ENCODE measurements at places on chromosomes 13 and 19.

GRCh38 chr19:30718707-30719106 lies 346.5 kb downstream of the ZNF536 start:
- DNase-seq, result no peak

- DNase-seq, result no peak
Observed at GRCh38 chr19:47152632-47153031, 22.0 kb downstream of the SAE1 start.

GRCh38 chr19:18308051-18308947 lies 14.6 kb downstream of the LSM4 start:
- no peak for DNase-seq

DNA sequence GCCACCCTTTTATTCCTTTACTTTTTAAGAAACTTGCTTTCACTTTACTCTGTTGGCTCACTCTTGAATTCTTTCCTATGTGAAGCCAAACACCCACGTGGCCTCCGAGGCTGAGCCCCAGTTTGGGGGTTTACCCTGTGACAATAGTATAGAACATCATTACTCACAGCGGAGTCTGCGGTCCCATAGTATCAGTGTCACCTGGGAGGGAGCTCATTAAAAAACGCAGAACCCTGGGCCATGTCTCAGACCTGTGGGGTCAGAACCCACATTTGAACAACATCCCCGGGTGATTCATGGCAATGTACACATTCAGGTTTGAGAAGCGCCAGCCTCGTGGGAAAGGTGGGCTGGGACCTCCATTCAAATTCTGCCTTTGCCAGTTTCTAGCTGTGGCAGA lies 36.0 kb upstream of the UBL3 start:
- DNase-seq, result no peak

- DNase-seq, result no peak
Observed at GRCh38 chr19:30529876-30530275, 157.7 kb downstream of the ZNF536 start.

- DNase-seq, result no peak
Observed at GRCh38 chr13:112057736-112058518, 9.0 kb upstream of the SOX1 start.

Measured in fibroblast of mammary gland (primary cell).